ENCODE measurements at places on chromosomes 11 and 22.
A peak's percentile ranks its signal among the peaks of the same experiment; 100 is the strongest.

DNA sequence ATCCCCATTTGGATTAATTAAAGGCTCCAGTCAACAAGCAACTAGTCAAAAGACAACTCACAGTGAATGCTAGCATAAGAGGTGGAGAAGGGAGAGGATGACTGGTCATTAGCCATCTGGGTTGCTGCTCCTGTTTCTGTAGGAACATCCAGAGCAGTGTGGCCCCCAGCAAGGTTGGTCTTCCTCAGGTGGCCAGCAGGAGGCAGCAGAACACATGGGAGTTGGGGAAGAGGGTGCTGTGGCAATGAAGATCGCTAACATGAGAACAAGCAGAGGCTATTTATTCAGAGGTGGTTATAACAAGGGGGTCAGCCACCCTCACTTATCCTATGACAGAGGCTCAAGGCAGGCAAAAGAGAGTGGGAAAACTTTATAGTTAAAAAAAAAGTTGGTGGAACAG, 21.3 kb downstream of the IZUMO1R start:
- no peak for DNase-seq

DNA sequence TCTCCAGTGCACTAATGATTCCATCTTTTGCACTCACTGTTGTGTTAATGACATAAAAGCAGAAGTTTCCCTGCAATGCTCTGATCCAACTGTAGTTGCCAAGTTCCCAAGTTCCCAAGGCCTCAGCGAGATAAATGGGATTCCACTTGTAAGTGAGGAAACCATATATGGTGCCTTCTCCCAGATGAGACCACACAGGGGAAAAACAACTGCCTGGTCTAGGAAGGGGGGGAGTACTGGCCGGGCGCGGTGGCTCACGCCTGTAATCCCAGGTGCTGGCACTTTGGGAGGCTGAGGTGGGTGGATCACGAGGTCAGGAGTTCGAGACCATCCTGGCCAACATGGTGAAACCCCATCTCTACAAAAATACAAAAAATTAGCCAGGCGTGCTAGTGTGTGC, 23.3 kb upstream of the RELA start:
- no peak for DNase-seq

DNA sequence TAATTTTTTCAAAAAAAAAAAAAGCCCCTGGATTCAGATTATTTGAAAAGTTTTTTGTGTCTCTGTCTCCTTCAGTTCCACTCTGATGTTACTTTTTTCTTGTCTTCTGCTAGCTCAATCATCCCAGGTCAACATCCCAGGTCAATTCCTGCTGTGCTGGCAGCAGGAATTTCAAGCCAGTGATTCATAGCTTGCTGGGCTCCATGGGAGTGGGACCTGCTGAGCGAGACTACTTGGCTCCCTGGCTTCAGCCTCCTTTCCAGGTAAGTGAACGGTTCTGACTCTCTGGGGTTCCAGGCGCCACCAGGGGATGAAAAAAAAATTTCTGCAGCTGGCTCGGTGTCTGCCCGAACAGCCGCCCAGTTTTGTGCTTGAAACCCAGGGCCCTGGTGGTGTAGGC, 31.4 kb downstream of the PLAAT5 start:
- no peak for DNase-seq

DNA sequence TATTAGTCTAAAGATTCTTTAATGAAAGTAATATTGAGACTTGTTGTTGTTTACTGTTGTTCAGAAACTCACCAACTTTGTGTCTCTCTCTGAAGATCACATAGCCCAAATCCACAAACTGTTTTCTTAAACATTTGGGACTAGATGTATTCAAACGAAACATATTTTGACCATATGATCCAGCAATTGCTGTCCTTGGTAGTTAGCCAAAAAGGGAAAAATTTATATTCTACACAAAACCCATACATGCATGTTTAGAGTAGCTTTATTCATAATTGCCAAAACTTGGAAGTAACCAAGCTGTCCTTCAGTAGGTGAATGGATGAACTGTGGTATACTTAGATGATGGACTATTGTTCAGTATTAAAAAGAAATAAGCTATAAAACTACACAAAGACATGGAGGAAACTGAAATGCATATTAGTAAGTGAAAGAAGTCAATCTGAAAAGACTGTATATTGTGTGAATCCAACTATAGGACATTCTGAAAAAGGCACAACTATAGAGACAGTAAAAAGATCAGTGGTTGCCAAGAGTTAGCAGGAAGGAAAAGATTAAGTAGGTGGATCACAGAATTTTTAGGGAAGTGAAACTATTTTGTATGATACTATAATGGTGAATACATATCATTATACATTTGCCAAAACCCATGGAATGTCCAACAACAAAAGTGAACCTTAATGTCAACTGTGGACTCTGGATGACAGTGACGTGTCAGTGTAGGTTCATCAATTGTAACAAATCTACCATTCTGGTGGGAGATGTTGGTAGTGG, 442.9 kb downstream of the INSC start:
- no peak for DNase-seq

- DNase-seq: no peak
These were observed 48.2 kb upstream of the SMCO4 start for GRCh38 chr11:93591247-93591898.

- no peak for DNase-seq
These were observed 197.8 kb downstream of the MAML2 start for GRCh38 chr11:96145163-96145585.

GRCh38 chr11:78194490-78194889, 5.8 kb downstream of the USP35 start:
- no peak for DNase-seq

- DNase-seq: no peak
These were observed 21.9 kb downstream of the SCUBE1 start for GRCh38 chr22:43320943-43321900.

DNA sequence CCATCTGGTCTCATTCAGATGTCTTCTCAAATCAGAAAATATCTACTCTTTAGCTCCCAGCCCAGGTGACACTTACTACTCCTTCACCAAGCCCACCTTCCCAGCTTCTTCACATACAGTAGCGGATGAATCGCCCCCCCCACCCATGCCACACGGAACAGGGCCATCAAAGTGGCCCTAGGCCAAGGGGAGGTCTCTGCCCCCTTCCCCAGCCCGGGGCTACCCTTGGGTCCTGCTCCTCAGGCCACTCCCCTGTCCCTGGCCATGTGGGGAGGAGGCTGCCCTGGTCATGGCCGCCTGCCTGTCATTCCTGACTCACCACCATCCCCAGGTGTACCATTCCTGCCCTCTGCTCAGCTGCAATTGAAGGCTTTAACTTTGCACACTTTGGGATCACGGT, 142.8 kb downstream of the NECTIN1 start:
- no peak for DNase-seq

DNA sequence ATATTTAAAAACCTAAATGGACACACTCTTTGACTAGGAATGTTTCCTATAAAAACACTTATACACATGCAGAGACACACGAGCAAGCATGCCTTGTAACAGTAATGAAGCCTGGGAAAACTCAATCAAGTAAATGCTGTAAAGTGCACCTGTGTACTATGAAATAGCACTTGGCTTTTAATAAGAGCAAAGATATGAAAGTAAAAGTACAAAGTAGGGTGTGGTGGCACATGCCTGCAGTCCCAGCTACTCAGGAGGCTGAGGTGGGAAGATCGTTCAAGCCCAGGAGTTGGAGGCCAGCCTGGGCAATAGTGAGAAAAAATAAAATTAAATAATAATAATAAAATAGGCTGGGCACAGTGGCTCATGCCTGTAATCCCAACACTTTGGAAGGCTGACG, 166.9 kb upstream of the GRK3 start:
- no peak for DNase-seq

GRCh38 chr11:126140926-126141280, 70.5 kb downstream of the RPUSD4 start:
- DNase-seq: peak; percentile 93

GRCh38 chr22:44045145-44045544, 21.0 kb downstream of the PARVB start:
- no peak for DNase-seq

DNA sequence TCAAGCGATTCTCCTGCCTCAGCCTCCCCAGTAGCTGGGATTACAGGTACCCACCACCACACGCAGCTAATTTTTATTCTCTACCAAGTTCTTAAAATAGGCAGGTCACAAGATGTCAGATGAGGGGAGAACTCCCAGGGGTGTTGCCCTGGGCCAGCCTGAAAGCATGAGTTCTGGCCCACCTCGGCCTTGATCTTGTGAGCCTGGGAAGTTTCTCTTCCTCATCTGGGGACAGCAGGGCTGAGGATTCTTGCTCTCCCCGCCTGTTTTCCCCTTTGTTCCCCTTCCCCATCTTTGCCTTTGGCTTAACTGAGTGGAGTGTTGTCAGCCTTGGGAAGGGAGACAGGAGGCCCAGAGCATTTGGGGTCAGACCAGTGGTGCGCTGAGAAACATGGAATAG, 3.5 kb downstream of the PDXP start:
- no peak for DNase-seq
